HT-29 (cell line): ENCODE measurements at places on chromosomes 3 and 15. TPM values are rescaled to one million over a fixed set of nuclear protein-coding genes. Genes with fewer than 3 reads are reported as not detected.

GRCh38 chr3:162295323-162295983, 798.8 kb downstream of the OTOL1 start:
- no peak for DNase-seq

DNA sequence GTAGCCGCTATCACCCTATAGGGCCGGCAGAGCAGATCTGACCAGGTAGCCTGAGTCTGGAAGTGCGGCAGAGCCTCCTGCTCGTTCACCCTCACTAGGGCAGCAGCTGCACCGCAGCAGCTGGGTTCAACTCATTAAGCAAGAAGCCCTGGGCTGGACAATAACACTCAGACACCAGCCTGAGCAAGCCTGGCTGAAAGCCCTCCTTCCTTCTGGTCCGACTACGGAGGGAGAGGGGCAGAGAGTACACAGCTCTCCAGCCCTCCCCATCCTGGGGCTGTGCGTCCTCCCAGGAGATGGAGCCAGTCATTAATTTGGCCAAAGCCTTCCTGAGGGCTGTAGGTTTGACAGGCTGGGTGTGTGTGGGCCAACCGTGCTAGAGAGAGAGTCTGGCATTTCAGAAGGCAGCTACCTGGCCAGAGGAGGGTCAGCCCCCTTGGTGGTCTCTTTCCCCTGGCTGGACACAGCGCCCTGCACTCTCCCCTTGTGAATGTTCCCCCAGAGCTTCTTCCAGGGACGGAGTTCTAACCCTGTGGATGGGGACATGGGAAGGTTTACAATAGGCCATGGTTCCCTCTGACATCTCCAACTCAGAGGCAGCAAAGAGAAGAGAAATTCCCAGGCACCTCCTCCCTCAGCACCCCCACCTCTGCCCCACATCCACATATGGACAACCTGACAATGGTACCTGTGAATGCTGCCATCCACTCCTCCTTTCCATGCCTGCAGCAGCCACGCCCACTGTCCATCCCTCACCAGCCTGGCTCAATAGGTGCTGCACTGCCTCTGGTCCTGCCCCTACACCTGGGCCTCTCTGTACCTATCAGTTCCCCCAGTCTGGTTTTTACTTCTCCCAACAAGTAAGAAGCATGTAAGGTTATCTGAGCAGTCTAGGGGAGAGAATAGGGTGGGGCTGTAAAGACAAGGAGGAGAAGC, 6.5 kb downstream of the CHRNB4 start:
- no peak for DNase-seq

- no peak for DNase-seq
Observed at GRCh38 chr3:72161881-72162595, 377.1 kb upstream of the PROK2 start.

GRCh38 chr3:122516846-122517360, 2.2 kb upstream of the KPNA1 start:
- no peak for DNase-seq

DNA sequence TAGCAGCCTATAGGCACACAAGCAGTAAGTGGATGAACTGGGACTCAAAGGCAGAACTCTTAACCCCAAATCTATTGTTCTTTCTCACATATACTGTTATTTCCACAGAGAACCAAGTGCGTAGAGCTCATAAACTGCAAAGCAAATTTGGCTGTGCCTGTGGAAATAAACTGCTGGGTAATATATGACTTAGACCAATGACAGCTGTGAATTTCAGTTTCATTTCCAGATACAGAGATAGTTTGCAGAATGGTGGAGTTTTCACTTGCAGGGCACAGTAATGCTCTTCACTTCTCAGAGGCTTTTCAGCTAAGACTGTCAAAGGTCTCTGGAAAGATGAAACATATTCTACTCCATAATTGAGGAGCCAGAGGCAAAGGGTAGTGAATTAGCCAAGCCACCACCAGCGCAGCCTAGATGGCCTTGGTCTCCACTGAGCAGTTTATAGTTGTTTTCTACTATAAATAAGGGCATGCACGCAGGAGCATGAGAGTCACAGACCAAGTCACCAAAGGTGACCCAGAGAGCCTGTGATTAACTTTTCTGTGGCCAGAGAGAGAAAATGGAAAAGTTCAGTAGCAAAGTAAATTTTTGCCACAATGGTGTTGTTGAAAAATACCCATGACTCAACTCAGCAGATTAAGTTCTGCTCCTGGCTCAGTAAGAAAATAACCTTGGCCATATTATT, 180.7 kb upstream of the GRM7 start:
- DNase-seq, result no peak

GRCh38 chr3:17074559-17074958, 189.8 kb downstream of the PLCL2 start:
- DNase-seq, result no peak

- no peak for DNase-seq
Observed at GRCh38 chr3:128294999-128295468, 141.8 kb downstream of the EEFSEC start.

- no peak for DNase-seq
Observed at GRCh38 chr3:14330508-14330907, 71.9 kb upstream of the SLC6A6 start.

GRCh38 chr3:123881771-123882170, 2.4 kb downstream of the MYLK start:
- DNase-seq, result no peak

DNA sequence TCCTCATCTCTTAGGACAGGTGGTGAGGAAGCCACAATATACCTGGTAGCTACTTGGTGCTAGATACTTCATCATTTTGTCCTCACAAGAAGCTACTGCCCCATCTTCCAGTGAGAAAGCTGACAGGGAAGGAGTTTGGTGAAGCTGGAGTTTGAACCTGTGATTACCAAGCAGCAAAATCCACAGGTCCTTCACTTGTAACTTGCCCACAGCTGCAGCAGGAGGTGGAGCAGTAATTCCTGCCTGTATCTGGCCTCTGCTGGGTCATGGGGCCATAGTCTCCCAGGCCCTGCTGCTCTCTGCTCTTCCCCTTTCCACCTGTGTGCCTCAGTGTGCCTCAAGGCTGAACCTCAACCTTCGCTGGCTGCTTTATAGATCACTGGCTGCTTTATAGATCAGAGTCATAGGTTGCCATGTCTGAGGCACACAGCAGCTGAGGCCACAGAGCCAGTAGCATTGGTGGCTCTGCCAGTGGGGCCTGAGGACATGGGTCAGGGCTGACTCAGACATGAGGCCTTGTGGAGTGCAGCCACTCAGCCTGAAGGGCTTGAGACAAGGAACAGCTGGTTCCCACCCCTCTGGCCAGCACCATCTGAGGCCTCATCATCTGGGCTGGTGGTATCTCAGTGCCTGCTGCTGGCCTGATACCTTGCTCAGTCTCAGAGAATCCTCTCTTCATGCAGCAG, 11.1 kb upstream of the CHRNB4 start:
- DNase-seq, result no peak

GRCh38 chr3:32392536-32393302, 1.1 kb downstream of the CMTM7 start:
- peak; percentile 24 for DNase-seq

GRCh38 chr15:69666921-69667811, 214.5 kb downstream of the RPLP1 start:
- DNase-seq, result no peak

GRCh38 chr3:34109021-34109420, 310.6 kb downstream of the PDCD6IP start:
- DNase-seq, result no peak

- DNase-seq, result no peak
Observed at GRCh38 chr3:82978368-82978767, 1216.9 kb upstream of the GBE1 start.

DNA sequence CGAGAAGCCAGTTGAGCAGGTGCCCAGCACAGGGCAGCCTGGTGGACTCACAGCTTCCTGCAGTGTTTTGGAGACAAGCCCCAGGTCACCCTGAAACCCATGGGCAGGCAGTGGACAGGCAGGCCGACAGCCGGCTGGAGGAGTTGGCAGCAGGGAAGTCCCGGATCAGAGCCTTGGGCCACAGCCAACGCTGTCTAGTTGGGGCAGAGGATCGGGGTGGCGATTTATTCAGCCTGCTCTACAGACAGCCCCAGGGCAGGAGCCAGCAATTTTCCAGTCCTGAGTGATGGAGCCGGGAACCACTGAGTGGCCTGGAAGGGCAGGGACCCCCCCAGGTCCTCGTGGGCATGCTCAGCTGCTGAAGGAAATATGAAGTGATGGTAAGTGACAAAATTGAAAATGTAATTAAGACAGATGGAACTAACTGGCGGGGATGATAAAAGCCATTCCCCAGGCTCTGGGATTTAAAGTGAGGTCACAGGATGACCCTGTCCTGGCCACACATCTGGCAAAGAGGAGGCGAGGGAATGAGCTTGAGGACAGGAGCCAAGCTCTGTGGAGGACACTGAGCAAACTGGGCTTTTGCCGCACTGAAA, 34.4 kb upstream of the TBC1D21 start:
- no peak for DNase-seq

- DNase-seq, result no peak
Observed at GRCh38 chr3:139477710-139478640, 1.7 kb upstream of the RBP2 start.

- DNase-seq, result no peak
Observed at GRCh38 chr15:47273864-47274263, 443.4 kb upstream of the SEMA6D start.

DNA sequence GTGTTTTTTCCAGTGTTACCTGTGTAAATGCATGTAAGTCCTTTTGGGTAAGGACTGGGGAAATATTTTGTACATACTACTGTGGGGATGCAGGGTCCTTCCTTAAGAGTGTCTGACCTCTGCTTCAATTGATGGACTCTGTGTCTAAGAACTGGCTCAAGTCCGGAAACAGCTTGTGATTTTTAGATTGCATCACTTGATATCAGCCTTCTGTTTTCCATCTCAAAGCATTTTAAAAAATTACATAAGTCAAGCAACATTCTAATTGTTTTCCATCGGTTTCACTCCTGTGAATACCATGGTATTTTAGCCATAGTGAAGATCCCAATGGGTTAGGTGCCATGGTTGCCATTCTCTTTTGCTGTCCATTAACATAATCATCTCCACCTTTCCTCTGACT, 597.6 kb downstream of the SQOR start:
- no peak for DNase-seq

- no peak for DNase-seq
Observed at GRCh38 chr3:60645801-60646200, 605.5 kb downstream of the FHIT start.

DNA sequence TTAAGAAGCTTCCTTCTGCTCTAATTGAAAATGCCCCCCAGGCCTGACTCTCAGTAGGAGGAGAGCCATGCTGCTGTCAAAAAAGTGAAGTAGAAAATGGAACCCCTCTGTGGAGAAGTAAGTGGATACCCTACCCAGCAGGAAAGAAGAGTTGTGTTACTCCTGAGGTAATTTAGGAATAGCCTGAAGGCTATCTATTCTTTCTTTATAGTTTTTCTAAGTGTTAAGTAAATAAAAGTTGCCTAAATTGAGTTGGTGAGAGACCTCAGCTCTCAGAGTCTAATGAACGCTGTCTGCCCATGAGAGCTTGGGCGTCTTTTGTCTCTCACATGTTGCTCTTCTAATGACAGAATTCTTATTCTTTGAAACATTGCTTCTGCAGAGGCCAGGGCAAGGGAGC, 116.2 kb downstream of the NSUN3 start:
- DNase-seq, result no peak

Gene GOLGA6A
- total RNA-seq, result not detected in 2 replicates

Gene CLDN18
- 0.05 TPM in 1 of 2 replicates, not detected in the other for total RNA-seq

Gene SLC22A13
- total RNA-seq, result 0.25 and 0.26 TPM in 2 replicates

Gene CCDC66
- 4.5 and 6.2 TPM in 2 replicates for total RNA-seq

Gene SPESP1
- total RNA-seq, result not detected in 2 replicates

Gene ISLR
- total RNA-seq, result not detected in 2 replicates

Gene CCDC191
- total RNA-seq, result 0.78 and 1.1 TPM in 2 replicates

Gene NANOGP8
- not detected in 2 replicates for total RNA-seq

Gene GDPGP1
- 13.7 and 15.1 TPM in 2 replicates for total RNA-seq
